ENCODE measurements at places on chromosomes 1 and 21.

GRCh38 chr1:69403756-69404320 is 163.9 kb upstream of the LRRC7 start:
- no peak for DNase-seq

GRCh38 chr21:35145626-35146233 is 96.6 kb upstream of the RUNX1 start:
- DNase-seq = no peak

GRCh38 chr1:71434240-71434639 is 353.4 kb upstream of the ZRANB2 start:
- no peak for DNase-seq

GRCh38 chr1:187744665-187745064 is 915.9 kb downstream of the PLA2G4A start:
- DNase-seq = no peak

DNA sequence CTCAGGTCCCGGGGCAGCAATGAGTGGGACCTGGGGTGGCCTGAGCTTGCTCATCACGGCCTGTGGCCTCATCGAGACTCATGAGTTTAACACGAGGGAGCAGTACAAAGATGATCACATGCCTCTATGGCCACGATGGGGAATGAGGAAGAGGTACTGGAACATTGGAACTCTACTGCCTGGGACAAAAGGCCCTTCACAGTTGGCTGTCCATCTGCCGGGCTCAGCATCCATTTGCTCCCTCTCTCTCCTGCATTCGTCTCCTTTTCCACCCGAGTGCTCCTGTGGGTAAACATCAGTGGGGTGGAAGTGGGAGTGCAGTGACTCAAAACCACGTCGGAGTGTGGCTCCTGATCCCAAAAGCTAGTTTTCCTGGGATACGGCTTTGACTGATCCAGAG is 124.9 kb downstream of the KAZN start:
- DNase-seq = no peak

DNA sequence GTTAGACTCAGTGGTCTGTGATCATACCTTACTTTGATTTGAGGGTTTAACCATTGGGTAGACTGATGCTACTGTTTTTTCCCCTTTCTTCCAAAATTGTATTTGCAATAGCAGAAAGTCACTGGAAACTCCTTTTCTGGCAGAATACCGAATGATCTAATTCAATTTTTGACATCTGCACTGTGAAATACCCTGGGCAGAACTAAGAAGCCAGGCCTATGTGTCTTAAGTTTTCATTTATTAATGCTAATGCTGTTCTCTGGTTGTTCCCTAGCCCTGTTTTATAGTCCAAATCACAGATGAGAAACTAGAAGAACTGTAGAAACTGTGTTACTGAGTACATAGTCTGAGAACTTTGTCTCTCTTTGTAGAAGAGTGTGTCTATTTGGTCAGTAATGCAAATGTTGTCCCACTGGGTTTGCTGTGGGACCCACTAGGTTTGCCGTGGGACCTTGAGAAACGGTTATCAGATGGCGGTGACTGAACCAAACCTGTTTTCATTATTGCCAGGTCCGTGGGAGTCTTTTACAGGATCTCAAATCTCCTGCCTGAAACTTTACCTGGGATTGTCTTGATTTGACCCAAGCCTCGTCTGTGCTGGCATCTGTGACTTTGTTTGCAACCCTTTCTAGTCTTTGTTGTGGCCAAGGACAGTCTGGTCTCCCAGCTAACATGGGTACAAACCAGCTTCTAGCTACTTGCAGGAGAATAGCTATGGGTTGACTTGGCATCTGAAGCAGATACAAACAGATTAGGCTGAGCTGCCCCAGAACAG is 41.4 kb downstream of the PEX14 start:
- DNase-seq = no peak

DNA sequence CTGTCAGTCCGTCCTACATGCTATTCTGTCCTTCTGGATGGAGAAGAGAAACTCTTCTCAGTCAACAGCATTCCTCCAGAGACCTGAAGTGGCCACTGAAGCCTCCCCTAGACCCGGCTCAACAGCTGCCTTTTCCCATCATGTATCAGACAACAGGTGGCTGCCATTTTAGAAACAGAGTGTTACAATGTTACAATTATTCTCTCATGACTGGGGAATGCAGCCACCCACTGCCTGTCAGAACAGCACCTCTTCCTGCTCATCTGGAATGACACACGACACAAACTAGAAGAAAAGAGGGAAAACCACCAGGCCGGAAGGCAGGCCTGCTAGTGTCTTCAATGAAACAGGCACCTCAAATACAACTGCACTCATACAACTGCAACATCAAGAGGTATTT is 105.3 kb downstream of the PGBD5 start:
- no peak for DNase-seq

DNA sequence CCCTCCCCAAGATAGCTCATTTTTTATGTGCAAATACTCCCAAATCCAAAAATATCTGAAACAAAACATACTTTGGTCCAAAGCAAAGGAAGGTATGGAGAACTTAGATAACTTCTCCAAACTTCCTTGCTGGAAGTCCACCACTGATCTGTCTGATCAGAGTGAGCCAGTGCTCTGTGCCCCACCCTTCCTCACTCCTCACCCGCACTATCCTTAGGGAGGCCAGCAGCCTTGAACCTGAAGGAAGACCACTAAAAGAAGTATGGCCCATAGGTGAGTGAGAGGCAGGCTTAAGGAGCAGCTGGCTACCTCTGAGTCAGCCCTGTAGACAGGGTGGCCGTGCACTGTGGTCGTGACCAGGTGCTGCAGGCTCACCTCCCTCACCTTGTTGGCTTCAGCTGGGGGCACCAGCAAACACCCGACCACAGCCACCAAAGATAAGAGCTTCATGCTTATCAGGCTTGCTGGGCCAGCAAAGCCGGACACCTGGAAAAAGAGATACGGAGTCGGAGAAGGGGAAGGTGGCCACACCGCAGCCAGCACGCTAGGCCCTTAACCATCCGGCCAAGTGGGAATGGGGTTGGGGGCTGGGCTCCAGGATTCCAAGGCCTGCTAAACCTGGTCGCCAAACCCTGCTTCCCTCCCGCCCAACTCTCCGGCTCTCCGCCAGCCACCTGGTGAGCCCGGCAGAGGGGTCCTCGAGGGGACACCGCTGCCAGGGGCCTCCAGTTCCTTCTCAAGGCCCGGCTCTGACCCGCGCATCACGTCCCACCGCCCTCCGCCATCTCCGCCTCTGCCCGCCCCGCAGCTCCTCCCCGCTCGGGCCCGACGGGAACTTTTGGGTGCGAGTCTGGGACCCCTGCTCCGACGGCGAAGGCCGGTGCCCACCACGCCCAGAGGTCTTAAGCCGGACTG is 543 bp downstream of the TMEM9 start:
- no peak for DNase-seq

GRCh38 chr1:112581586-112582192 is 37.3 kb downstream of the ST7L start:
- DNase-seq = no peak

GRCh38 chr1:50474859-50475809 is 51.9 kb upstream of the DMRTA2 start:
- DNase-seq = no peak

- no peak for DNase-seq
These were observed 2.1 kb downstream of the ETV3 start for GRCh38 chr1:157136133-157136532.

- no peak for DNase-seq
These were observed 70.6 kb downstream of the FNBP1L start for GRCh38 chr1:93518516-93518915.

- no peak for DNase-seq
These were observed 25.1 kb downstream of the WARS2 start for GRCh38 chr1:119115311-119115710.

- DNase-seq = no peak
These were observed 1.1 kb upstream of the GTF2B start for GRCh38 chr1:88892357-88892877.

- DNase-seq = no peak
These were observed 46.5 kb downstream of the PKP1 start for GRCh38 chr1:201329801-201330200.

- DNase-seq = no peak
These were observed 83.6 kb downstream of the SLC66A1 start for GRCh38 chr1:19395678-19396192.

GRCh38 chr1:20588634-20589225 is at the start of gene CDA:
Gene CDA, plus strand, starts transcription at chr1:20589097. Its CDS starts 33 bp downstream, at chr1:20589130.
- DNase-seq = no peak

DNA sequence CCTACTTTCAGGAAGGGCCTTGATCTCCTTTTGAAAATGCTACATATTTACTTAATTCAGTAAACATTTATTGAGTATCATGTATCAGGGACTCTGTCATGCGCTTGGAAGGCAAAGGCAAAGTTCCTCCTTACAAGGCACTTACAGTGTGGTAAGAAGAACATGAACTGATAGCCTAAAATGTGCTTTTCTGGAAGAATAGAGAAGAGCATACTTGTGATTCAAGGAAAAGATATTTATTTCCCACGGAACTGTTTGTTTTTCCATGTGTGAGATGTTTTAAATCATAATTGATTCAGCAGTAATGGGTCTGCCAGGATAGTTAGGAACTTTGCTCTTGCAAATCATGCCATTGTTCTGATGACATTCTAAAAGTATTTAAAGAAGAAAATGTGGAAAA is 110.1 kb upstream of the ZNHIT6 start:
- DNase-seq = no peak

GRCh38 chr1:36876990-36877389 is 157.3 kb downstream of the GRIK3 start:
- DNase-seq = no peak

GRCh38 chr1:25987951-25988350 is 9.9 kb downstream of the PAFAH2 start:
- DNase-seq = no peak

DNA sequence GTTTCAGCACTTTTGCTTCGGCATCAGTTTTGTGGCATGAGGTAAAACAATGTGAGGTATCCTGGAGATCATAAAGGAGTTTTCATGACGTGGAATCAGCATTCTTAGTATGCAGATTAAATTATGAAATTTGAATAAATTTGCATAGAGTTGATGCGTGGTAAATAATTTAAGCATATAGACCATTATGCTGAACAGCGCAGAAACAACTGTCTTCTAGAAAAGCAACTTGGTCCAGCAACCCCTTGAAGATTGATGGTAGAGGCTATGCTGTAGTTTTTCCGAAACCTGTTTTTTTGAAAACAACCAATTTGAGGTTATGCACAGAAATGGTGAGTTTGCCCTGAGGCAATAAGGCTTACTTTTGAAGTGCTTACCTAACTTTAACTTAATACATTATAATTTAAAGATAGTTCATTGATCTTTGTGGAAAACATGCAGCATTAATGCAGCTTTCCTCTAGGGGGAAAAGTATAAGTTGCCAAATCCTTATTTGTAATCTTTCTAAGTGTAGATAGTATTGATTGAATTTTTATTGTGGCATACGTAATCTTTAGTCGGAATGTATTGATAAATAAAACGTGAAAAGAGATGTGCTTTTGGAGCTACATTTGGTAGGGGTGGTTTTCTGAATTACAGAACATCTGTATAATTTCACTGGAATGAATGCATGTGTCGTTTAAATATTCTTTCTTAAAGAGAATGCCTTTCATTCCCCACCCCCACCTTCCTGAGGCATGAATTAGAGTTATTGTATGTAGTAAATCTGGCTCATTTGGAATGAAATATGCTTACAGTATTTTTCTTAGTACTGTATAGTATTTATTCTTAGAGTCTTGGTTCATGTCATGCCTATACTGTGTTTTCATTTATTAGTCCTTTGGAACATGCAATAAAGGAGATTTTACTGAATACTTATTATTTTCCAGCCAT is 3.8 kb downstream of the PRDM2 start:
- no peak for DNase-seq

DNA sequence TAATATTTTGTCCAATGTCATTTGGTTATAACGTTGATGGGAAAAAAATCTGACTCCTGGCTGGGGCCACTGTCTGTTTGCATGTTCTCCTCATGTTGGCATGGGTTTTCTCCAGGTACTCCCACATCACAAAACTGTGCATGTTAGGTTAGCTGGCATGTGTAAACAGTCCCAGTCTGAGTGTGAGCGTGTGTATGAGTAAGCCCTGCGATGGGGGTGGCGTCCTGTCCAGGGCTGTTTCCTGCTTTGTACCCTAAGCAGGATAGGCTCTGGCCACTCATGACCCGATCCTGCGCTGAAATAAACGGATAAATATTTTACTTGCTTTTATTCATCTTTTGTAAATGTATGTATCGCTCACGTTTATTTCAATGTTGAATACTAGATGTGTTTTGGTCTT is 13.5 kb downstream of the EFCAB14 start:
- DNase-seq = no peak

- DNase-seq = no peak
These were observed 152.0 kb downstream of the CHRM3 start for GRCh38 chr1:239538239-239538988.

- DNase-seq = no peak
These were observed 48.5 kb upstream of the CHRM3 start for GRCh38 chr1:239337799-239338430.

DNA sequence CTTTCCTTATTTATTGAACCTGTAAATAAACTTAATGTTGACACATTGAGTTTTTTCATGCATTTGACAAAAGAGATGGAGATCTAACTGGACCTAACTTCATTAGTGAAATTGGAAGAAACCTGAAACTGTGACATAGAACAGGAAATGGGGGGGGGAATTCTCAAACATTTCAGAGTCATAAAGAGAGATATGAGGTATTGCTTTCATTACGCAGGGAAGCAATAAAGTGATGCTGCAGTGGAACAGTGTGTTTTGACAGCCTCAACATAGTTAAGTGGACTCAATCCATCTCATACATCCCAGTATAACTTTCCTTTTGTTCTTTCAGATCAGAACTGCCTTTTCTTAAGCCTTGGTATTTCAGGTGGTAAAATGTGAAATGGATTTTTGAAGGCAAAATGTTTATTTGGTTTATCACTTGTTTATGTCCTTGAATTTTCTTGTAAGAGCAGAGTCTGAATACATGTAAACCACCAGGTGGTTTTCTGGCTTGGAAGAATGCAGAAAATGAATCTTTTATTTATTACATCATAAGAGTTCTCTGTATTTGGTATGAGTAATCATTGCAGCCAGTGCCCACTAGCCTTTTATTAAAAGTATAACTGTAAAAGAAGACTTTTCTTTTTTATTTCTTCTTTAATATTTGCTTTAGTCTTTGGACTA is 132.5 kb downstream of the ZNF326 start:
- no peak for DNase-seq

DNA sequence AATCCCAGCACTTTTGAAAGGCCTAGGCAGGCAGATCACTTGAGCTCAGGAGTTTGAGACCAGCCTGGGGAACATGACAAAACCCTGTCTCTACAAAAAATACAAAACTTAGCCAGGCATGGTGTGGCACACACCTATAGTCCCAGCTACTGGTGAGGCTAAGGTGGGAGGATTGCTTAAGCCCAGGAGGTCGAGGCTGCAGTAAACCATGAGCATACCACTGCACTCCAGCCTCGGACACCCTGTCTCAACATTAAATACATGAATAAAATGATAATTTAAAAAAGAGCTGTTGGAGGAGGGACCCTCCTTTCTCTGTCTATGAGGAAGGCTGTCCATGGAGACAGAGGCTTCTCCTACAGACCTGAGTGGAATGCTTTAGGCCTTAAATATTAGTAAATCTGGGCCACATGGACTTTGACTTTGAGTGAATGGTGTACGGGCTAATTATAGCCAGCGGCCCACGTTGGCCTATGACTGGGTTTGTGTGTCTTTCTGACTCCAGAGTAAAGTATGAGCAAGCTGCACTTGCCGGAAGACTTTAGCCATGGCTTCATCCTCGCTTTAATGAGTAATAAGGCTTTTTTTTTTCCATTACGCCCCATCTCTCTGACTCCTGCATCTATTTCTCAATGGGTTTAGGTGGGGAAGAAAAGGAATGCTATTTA is 21.3 kb downstream of the RAB3B start:
- no peak for DNase-seq

Measured in stimulated activated CD8-positive, alpha-beta memory T cell treated with anti-CD3 and anti-CD28 coated beads, Interleukin-4, amount 100 ng/mL, for 4 hours (primary cell).